ENCODE measurements at places on chromosomes 3 and 15.

GRCh38 chr15:74258456-74259291 lies 22.5 kb downstream of the CCDC33 start:
- DNase-seq: no peak

DNA sequence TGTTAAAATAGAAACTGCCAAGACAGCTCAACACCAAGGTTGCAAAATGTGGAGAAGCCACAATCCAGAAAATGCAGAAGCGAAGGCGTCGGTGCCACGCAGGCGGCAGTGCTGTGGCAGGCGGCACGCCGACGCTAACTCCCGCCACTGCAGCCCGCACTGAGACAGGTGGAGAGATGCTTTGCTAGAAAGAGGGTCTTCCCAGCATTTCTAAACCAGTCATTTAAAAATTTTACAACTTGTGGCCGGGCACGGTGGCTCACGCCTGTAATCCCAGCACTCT lies 23.2 kb downstream of the CYFIP1 start:
- DNase-seq: no peak

DNA sequence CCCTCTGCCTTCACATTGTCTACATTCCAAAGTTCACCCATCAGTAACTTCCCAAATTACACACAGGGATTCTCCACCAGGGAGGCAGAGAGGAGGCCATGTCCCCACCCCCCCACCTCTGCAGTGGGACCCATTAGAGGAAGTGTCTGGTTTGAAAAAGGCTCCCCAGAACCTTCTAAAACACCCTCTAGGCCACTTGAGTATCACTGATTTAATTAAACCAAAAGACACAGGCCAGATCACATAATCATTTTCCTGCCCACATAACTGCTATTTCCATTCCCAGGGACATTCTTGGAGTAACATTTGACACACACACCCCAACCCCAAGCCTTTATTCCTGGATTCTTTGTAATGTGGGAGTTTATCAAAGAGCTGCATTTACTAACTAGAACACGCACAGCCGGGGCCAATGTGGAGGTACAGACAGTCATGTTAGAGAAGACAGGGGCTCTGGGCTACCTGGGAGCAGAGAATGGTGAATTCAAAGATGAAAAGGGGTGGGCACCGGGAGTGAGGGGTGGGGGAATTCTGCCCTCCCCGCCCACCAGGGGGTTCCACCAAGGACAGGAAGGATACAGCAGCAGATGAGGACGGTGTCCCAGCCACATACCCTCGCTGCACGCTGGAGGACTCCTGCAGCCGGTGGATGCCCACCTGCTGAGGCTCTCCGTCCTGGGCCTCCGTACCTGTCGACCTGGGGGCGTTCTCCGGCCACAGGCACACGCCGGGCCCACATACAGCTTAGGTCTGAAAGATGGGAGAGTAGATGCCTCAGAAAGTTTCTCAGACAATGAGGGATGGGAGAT lies 201.4 kb upstream of the CTNNB1 start:
- DNase-seq: no peak

- no peak for DNase-seq
Measured at GRCh38 chr3:176696816-176697215, 500.5 kb downstream of the TBL1XR1 start.

- DNase-seq: no peak
Measured at GRCh38 chr3:17137321-17137826, 252.6 kb downstream of the PLCL2 start.

GRCh38 chr3:10848261-10848660 lies 32.2 kb downstream of the SLC6A11 start:
- DNase-seq: no peak

GRCh38 chr15:85609492-85609891 lies 185.2 kb downstream of the KLHL25 start:
- no peak for DNase-seq

- DNase-seq: no peak
Measured at GRCh38 chr3:171168551-171168950, 142.0 kb upstream of the SLC2A2 start.

DNA sequence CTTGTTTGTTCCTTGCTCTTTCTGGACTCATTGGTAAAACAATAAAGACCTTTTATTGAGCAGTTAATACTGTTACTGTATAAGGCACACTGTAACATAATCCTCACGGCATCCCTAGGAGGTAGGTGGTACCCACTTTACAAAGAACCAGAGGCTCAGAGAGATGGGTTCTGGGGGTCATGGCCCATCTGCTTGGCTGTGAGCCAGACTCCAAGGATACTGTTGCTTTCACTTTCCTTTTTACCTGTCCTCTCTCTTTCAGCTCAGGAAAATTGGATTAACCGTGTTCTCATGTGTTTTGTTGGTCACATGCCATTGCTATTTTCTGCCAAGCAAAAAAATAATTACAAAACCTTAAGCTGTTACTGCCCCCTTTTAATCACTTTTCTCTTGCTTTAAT lies 34.8 kb upstream of the FILIP1L start:
- no peak for DNase-seq

GRCh38 chr15:56252386-56252785 lies 8.7 kb upstream of the RFX7 start:
- DNase-seq: no peak

DNA sequence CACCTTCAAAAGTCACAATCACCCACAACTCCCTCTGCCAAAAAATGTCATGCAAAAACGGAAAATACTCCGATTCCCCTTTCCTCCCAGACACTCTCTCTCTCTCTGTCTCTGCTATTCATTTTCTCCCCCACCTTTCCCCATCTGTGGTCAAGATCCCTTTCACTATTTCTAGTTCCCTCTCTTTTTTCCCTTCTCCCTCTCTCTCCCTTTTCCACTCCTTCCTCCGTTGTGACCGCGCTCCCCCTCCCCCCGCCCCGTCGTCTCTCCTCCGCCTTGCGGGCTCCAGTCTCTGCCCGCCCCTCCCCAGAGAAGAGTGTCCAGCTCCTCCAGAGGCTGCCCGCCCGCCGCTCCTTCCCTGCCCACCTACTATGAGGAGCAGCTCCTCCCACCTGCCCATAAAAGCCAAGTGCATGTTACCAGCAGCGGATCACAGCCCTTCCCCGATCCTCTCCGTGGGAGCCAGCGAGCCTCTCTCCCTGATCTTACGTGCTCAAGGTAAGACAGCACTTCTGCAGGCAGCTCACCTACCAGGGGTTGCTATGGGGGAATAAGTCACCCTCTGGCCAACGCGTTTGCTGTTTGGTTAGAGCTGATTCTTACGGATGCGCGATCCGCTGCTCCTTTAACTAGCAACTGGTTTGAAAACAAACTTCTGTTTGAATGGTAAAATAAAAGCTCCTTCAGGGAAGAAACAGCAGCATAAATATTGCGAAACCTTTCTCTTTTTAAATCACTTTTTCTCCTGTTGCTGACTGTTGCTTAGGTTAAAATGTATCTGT lies at the start of gene COL8A1:
Gene COL8A1, plus strand, starts transcription at position 428 of the 782 bp plus-strand sequence. CDS start 152,089 bp downstream, outside the sequence.
- DNase-seq: no peak

DNA sequence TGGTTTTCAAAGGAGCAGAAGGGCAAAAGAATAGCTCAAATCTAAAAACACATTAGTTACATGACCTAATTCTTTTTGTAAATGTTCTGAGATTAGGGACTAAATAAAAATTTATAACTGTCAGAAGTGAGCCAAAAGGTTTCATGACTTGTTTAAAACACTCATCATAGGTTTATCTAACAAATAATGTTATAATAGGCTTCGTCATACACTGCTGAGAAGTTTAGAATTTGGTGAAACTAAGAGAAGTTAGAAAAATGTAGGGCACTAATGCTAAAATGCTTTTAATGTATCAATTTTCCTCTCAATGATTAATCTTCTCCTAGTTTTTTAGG lies 468.8 kb upstream of the CDIN1 start:
- DNase-seq: no peak

- no peak for DNase-seq
Measured at GRCh38 chr3:190865419-190865818, 2.9 kb upstream of the GMNC start.

- no peak for DNase-seq
Measured at GRCh38 chr3:14434126-14434497, 31.7 kb downstream of the SLC6A6 start.

DNA sequence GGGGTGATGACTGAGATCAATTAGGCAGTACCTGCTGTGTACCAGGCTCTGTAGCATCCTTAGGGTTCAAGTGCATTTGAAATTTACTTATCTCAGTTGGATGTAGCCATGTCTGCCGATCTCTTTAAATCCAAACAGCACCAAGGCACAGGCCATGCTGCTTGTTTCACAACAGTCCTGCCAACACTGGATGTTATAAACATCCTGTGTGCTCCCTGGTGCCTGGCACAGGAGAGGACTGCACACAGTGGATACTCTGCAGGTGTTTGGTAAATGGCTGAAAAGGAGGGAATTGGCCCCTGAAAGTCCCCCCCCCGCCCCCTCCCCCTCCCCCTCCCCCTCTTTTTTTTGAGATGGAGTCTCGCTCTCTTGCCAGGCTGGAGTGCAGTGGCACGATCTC lies 27.0 kb downstream of the CTSH start:
- DNase-seq: no peak

DNA sequence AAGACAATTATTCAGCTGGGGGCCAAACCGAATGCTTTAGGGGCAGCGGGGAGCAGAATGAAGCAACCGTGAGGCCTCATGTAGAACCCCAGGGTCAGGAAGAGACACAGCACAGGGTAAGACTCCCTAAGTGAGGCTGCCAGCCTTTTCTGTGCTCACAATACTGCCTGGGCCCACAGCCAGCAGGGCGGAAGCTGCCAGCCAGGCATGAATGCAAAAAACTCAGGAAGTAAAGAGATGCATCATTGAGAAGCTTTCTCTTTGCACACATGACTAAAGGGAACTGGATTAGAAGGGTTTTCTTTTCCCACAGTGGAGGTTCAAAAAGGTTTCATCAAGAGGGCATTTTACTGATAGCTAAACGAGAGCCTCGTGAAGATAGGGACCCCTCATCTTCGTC lies 33.3 kb downstream of the CA12 start:
- DNase-seq: no peak

GRCh38 chr3:30452446-30452845 lies 154.0 kb upstream of the TGFBR2 start:
- DNase-seq: no peak

GRCh38 chr15:63212050-63213004 lies 22.9 kb downstream of the RAB8B start:
- no peak for DNase-seq

DNA sequence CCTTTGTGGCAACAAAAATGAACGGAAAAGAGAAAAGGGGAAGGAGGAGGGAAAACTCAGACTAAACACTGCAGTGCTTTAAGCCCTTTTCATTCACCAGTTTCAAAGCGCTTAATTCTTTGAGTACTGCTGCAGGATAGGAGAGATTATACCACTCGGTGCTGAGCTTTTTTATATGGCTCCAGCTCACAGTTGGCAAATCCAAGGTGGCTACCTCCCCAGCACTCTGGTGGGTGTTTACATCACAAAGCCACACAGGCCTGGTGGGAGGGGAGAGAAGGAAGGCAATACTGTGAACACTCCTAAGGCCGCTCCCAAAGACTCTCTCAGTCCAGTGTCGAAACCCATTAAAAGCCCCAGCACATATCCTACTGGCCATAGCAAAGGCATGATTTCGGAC lies 191.4 kb downstream of the STT3B start:
- DNase-seq: no peak

DNA sequence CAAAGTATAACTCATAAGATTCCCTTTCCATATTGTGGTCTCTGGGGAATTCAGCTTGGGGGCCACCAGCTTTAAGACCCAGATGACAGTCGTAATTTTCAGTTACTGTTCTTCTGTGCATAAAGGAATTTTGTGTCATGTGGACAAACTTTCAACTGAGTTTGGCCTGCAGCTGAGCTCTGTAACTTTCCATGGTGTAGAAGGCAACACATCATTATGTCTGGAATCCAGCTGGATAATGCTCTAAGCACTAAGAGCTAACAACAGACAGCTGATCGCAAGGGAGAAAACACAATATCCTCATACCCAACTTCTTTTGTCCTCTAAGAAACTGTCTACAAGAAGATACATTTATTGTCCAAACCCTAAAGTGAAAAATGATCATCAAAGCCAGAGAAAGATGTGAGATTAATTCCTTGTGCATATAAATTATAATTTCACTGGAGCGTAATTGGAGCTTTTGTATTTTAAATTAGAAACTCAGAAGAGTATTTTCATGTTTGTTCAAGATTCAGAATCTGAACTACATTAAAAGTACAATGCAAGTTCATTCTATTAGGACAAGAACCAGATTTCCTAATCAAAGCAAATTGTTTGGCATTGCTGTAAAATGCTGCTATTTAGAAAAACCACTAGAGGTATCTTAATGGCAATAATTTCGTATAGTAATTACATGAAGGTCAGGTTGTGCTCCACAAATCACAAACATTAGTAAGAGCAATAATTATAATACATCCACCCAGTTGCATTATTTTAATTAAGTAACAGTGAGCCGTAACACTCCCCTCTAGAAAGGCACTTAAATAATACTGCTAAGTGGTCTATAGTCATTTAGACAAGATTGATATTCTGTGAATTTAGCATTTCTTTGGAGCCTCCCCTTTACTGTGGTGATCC lies 218.8 kb downstream of the ATP8B4 start:
- no peak for DNase-seq

- no peak for DNase-seq
Measured at GRCh38 chr3:133868758-133869475, 26.8 kb downstream of the RAB6B start.

DNA sequence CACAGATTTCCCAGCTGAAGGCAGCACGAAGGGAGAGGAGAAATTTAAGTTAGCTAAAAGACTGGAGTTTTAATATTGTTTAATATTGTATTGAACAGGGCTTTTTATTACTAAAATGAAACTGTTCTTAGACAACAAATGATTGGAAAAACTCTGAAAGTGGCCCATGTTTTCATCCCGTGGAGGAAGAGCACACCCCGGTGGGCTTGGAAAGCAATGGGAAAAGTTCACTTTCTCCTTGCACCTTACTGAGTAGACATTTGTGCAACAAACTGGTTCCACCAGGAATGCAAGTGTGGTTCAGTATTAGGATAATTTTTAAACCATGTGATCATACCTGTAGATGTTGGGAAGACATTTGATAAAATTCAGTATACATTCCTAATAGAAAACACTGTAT lies 8.2 kb upstream of the ESYT3 start:
- DNase-seq: no peak

- DNase-seq: peak; percentile 47
Measured at GRCh38 chr15:64622410-64623260, 152.8 kb downstream of the RBPMS2 start.

Data from activated effector memory CD4-positive, alpha-beta T cell treated with Interleukin-2 at 50 U/mL for 16 hours (primary cell).